Liver (tissue), 10 donors: ENCODE measurements at places on chromosomes 7 and 10. TPM values are rescaled to one million over a fixed set of nuclear protein-coding genes. Genes with fewer than 3 reads are reported as not detected.

- no peaks in the 10 kb centered on the region for H3K36me3 ChIP-seq
- H3K27me3 ChIP-seq = no peaks in the 10 kb centered on the region
- no peak overlapping the region for H3K4me3 ChIP-seq
- H3K27ac ChIP-seq = no peak overlapping the region
These were observed 156.6 kb downstream of the SKIDA1 start for GRCh38 chr10:21368728-21369425.

GRCh38 chr7:94781236-94781635 is 125.3 kb upstream of the SGCE start:
- DNase-seq = no peak
- H3K4me1 ChIP-seq = no peaks in the 10 kb centered on the region
- H3K27me3 ChIP-seq = no peaks in the 10 kb centered on the region
- no peak overlapping the region for H3K27ac ChIP-seq

GRCh38 chr7:134926396-134926795 is 59.9 kb upstream of the AGBL3 start:
- DNase-seq = no peak
- peaks cover 6% of the 10 kb centered on the region for H3K36me3 ChIP-seq
- no peak overlapping the region for H3K27ac ChIP-seq
- H3K27me3 ChIP-seq = no peaks in the 10 kb centered on the region

- H3K4me1 ChIP-seq = no peaks in the 10 kb centered on the region
- H3K27me3 ChIP-seq = no peaks in the 10 kb centered on the region
- H3K4me3 ChIP-seq = no peak overlapping the region
- DNase-seq = peak; percentile 42
These were observed 276.9 kb downstream of the CSTF2T start for GRCh38 chr10:51422311-51423120.

GRCh38 chr7:66743920-66744319 is 3.4 kb downstream of the RABGEF1 start:
- H3K27ac ChIP-seq = no peak overlapping the region
- H3K4me3 ChIP-seq = no peak overlapping the region
- no peak for DNase-seq
- no peaks in the 10 kb centered on the region for H3K4me1 ChIP-seq

DNA sequence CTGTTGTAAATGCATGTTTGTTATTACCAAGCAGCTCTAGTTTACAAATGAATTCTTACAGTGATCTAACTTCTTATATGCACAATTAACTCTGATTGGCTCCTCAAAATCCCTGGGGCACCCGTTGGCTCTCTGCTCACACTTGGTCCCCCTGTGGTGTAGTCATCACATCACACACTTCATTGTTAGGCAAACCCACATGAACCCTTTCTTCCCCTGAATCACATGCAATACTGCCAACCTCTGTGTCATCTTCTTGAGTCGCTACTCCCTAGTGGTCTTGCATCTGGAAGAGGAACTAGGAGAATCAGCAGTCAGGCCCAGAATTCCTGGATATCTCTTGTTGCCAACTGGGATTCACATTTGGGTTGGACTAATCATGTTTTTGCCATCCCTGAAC is 73.1 kb downstream of the CD36 start:
- no peak overlapping the region for H3K4me3 ChIP-seq
- H3K4me1 ChIP-seq = no peaks in the 10 kb centered on the region
- no peak overlapping the region for H3K27ac ChIP-seq
- H3K36me3 ChIP-seq = no peaks in the 10 kb centered on the region
- peaks cover 2% of the 10 kb centered on the region for H3K27me3 ChIP-seq
- no peak for DNase-seq

Gene CHAT
- total RNA-seq = not detected
